ENCODE measurements at places on chromosomes 5 and 9.

- no peak for DNase-seq
Observed at GRCh38 chr9:14222149-14222835, 91.6 kb downstream of the NFIB start.

GRCh38 chr5:97229196-97229595 is 46.1 kb upstream of the RIOK2 start:
- no peak for DNase-seq

GRCh38 chr5:16391858-16392649 is 73.5 kb downstream of the ZNF622 start:
- DNase-seq, result no peak

DNA sequence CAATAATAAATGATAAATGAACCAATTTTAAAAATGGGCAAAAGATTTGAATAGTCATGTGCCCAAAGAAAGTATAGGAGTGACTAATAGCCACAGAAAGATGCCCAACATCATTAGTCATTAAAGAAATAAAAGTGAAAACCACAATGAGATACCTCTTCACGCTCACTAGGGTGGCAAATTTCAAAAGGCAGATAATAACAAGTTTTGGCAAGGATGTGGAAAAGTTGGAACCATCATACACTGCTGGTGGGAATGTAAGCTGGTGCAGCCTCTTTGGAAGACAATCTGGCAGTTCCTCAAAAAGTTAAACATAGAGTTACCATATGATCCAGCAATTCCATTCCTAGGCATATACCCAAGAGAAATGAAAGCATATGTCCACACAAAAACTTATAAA is 1819.8 kb downstream of the MAT2B start:
- no peak for DNase-seq

DNA sequence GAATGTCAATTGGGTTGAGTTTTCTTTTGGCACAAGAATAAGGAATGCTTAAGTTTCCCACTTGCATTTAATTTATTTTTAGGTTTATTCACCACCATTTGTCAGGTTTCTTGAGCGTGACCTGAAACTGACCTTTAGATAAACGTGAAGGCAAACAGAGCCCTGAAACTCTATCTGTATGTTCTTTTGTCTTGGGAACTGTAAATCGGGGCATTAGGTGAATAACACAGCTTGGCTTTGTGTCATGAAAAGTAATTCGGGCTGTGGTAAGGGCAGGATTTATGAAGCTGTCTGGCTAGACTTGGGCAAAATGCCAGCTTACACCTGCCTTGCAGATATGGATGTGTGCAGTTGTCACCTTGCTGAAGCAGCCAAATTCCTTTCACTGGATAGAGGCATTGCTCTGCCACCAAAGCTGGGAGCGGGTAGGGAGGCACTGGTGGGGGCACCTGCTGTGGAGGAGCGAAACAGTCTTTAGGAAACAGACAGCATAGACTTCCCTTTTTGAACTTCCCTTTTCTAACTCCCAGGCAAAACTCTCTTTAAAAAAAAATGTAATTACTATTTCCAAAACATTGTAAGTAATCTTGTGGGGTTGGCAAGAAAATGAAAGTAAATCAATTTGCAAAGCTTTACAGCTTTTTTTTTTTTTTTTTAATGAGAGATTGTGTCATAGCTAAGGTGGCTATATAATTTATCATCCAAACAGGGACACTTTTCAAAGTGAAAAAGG is 545.2 kb downstream of the CSNK1G3 start:
- DNase-seq, result no peak

- DNase-seq, result no peak
Observed at GRCh38 chr5:24325306-24325832, 319.4 kb downstream of the CDH10 start.

DNA sequence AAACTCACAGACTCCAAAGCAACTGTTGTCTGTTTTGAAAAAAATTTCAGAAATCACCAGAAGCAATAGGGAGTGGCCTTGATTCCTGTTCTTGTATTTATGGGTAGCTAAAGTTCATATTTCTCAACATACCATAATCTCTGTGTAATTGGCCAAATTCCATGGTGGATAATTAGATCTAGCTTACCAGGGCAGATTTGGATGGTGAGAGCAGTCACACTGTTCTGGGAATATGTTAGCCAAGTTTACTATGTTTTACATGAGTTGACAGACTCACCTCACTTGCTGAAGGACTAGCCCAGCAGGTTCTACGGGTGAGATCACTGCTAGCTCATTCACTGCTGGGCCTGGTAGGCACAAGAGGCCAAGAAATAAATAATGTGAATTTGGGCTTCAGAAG is 32.7 kb upstream of the CDKN2B start:
- DNase-seq, result no peak

- DNase-seq, result peak; percentile 5
Observed at GRCh38 chr5:173689737-173690360, 73.4 kb upstream of the BOD1 start.

GRCh38 chr9:13139641-13140171 is 139.8 kb downstream of the MPDZ start:
- no peak for DNase-seq

DNA sequence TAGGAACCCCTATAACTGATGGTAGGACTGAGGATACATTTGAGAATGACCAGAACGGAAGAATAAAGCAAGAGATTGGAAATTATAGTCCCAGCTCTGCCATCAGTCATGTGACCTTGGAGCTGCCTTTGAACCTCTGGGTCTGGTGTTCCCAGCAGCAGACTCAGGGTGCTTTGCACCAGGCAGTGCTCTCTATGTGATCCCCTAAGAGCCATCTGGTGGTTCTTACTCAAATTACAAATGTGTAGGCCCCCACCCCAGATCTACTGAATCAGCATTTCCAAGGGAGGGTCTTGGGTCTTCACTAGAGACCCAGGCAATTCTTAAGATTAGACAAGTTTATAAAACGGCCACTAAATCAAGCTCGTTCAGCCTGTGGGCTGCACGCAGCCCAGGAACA is 40.2 kb upstream of the PRDM12 start:
- no peak for DNase-seq

DNA sequence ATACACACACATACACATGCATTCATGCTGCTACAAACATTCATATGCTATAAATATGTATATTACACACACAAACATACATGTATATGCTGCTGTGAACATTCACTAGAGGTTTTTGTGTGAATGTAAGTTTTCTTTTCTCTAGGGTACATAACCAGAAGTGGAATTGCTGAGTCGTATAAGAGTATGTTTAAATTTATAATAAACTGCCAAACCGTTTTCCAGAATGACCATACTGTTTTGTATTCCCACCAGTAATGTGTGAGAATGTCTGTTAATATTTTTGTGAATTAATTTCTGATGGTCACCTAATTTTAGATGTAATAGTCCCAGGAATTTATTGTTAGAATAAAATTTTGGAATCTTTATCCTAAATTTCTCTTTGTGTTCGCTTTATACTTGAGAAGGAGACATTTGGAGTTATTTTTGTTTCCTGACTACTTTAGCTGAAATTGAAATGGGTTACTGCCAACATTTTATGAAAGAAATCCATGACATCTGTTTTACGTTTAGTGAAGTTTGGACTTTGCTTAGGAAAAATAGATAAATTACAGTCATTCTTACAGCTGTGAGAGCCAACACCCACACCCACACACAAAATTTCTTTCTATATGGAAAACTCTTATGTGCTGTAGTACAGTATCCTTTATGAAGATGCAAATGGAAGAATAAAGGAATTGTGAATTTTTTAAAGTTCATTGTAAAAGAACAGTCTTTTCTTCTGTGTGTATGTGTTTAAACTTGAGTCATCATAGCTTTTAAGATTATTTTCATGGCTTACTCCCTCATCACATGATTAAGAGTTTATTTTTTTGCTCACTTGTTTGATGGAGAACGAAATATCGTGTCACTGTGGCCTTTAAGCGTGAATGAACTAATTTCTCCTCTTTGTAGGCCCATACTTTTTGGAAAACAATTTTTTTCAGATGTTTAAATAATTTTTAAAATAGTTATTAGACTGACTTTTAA is 24.3 kb downstream of the CENPP start:
- no peak for DNase-seq

DNA sequence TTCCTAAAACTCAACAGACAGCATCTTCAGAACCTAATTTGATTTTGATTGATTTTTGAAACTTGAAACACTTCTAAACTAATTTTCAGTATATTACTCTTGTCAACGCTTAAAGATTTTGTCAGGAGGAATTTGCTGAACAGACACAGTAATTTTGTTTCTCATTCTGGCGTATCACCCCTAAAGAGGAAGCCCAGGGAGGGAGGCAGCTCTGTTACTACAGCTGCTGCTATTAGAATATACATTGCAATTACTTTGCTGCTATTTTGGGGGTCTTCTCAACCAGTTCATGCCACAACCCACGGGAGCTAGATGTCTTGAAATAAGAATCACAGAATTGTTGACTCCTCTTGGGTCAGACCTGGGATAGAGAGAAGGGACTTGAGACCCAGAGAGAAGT is 122.6 kb downstream of the TLR4 start:
- DNase-seq, result no peak

All from CD4-positive, alpha-beta T cell treated with Interleukin-21 for 1 hour (primary cell).